H7 (cell line): ENCODE measurements at places on chromosomes 5 and 9.

DNA sequence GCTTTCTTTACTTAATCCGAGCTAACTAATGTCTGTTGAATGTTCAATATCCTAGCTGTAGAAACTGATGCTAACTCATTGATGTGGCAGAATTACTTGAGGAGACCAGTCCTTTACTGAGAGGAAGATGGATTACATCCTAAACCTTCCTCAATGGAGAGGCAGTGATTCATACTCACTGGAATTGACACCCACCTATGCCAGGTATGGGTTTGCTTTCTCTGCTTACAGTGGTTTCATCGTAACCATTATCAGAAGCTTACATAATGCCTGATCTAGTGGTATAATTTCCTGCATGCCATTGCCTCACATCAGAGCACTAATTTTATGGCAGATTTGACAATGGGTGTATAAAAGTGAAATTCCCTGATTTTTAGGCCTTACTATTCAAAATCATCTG is 384.7 kb downstream of the ANXA1 start:
- no peak for DNase-seq

DNA sequence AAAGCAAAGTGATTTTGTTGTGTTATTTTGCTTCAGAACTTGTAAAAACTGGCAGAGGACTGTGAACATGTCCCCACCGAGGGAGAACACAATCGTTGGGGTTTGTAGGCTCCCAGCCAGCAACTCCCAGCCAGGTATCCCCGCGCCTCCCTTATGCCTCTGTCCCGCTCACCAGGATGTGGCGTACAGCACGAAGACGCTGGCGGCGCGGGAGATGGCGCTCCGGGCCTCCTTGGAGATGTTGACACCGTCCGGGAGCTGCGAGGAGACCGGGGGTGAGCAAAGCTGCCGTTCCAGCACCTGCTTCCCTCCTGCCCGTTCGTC is 630 bp downstream of the POLE3 start:
- no peak for DNase-seq

- peak; percentile 13 for DNase-seq
Measured at GRCh38 chr5:123671042-123671441, 159.1 kb downstream of the CSNK1G3 start.

DNA sequence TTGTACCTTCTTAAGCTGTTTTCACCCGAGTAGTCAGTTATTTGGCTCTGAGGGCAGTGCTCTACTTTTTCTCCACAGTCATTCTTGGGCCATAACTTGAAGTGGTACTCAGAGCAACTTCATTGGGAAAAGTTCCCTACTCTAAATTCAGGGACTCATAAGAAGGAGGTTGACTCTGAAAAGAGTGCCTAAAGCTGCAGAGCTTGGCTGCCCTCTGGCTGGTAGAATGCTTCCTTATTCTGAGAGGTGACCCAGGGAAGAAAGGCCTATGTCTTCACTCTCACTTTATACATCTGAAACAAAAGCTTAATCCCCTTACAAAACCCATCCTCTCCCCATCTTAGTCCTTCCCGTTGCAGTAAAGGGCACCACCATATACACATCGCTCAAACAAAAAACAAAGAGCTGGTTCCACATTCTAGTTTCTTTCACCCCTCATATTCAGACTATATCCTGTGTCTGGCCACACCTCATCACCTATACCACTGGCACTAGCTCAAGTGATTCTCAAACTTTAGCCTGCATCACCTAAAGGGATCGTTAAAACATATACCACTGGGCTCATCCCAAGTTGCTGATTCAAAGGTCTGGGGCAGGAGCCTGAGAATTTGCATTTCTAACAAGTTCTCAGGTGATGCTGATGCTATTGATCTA is 7.9 kb downstream of the IGIP start:
- DNase-seq, result no peak

GRCh38 chr5:157463621-157464518 is 3.9 kb downstream of the NIPAL4 start:
- DNase-seq, result no peak

GRCh38 chr5:167708449-167708848 is 583.0 kb upstream of the WWC1 start:
- DNase-seq, result peak; percentile 42

GRCh38 chr9:2664174-2665065 is 42.8 kb downstream of the VLDLR start:
- no peak for DNase-seq

DNA sequence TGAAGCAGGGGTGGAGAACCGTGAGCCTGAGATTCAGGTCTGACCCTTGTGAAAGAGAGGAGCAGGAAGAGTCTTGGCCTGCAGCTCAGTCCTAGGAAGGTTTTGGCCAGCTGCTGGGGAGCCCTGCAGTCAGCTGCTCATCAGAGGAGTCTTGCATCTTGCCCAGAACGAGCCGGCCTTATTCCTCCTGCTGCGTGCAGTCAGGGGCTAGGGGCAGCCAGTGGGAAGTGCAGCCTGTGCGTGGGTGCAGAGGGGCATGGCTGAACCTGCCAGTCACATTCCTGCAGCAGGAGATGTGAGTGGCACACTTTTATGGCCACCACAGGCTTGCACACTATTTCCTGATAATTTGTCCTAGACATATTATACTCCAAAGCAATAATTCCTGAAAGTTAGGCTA is 278.7 kb downstream of the NPR3 start:
- no peak for DNase-seq

DNA sequence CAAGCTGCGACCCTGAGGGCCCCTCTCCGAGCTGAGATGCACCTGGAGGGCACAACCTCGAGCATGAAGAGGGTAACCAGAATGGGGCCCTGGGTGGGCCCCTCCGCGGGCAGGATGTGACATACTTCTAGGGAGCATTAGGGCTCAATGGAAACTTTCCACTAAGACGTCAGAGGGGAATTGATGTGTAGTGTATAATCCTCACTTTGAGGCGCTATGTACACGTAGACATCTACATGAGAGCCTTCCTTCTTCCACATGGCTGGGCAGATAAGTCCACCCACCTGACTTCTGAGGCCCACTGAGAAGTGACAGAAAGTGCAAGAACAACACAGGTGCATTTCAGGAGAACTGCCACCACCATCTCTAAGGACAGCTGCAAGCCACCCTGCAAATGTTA is 61.0 kb downstream of the DAP start:
- DNase-seq, result no peak

GRCh38 chr5:68245319-68245718 is 29.8 kb downstream of the PIK3R1 start:
- no peak for DNase-seq

- no peak for DNase-seq
Measured at GRCh38 chr5:102981957-102982635, 137.8 kb downstream of the GIN1 start.

DNA sequence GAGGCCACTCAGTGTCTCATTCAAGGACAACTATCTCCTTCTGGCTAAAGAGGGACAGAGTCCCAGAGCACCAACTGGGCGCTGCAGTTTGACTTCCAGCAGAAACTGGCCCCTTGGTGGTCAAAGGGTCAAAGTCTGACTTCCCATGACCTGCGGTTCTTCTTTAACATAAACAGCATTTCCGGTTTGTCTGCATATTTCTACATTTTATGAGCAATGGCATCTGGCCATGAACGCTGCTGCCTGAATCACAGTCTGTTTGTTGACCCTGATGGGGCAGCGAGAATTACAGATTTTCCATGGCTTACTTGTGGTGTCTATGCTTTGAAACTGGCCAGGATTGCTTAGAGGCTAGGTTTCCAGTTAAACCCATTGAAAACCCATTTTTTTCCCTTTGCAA is 1.3 kb downstream of the TNFSF15 start:
- DNase-seq, result no peak

DNA sequence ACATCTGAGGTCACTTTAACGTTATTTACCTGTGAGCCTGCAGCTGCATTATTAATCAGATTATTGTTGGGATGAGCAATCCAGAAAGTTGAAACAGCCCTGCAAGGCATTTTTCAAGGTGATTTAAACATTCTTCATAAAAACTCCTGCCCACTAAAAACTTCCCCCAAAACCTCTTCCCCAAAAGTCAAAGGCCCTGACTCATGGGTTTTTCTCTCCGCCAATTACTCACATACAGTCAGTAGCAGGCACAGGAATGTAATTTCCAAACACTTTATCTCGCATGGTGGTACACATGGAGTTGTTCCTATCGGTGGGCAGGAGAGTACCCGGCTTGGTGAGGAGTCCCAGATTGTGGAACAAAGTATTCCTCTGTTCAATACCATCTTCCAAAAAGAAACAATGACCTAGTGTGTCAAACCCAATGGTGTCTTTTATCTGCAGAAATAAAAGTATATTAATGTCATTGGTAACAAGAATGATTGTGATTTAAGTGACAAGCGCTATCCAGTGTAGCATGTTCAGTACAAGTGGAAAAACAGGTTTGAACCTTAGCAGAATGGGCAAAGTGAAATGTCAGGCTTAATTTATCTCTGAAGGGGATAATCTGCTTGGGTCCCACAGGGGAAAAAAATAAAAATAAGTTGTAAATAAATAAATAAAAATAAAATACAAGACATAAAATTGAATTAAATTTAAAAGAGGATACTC is 38.3 kb downstream of the CEMIP2 start:
- DNase-seq, result no peak

DNA sequence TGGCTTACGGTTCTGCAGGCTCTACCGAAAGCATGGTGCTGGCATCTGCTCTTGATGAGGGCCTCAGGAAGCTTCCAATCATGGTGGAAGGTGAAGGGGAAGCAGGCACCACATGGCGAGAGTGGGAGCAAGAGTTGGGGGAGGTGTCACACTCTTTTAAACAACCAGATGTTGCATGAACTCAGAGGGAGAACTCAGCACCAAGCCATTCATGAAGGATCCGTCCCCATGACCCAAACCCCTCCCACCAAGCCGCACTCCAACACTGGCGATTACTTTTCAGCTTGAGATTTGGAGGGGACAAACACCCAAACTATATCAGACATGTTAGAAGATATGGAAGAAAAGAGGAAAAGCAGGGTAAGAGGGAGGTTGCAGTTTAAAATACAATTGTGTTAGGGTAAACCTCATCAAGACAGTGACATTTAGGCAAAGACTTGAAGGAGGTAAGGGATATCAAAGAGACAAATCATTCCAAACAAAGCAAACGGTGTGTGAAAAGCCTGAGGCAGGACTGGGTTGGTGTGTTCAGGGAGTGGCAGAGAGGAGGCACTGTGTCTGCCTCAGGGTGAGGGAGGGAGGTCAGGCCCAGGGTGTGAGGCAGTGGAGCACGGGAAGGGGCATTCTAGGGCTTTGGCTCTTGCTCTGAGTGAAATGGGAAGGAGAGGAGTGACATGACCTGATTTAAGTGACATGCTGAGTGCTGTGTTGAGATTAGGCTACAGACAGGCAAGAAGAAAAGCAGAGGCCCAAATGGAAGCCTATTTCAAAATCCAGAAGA is 80.9 kb downstream of the SREK1 start:
- DNase-seq, result no peak

DNA sequence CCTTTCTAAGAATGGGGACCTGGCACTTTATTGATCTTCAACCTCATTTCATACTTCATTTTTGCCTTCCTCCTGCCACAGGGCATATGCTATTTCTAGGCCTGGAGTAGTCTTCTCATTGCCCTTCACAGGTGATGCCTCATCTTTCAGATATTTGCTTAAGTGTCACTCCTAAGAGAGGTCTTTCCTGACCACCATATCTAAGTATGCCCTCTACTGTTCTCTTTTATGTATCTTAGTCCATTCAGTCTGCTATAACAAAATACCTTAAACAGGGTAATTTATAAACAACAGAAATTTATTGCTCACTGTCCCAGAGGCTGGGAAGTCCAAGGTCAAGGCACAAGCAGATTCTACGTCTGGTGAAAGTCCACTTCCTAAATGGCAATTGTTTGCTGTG is 99.1 kb downstream of the ADAMTS6 start:
- no peak for DNase-seq

DNA sequence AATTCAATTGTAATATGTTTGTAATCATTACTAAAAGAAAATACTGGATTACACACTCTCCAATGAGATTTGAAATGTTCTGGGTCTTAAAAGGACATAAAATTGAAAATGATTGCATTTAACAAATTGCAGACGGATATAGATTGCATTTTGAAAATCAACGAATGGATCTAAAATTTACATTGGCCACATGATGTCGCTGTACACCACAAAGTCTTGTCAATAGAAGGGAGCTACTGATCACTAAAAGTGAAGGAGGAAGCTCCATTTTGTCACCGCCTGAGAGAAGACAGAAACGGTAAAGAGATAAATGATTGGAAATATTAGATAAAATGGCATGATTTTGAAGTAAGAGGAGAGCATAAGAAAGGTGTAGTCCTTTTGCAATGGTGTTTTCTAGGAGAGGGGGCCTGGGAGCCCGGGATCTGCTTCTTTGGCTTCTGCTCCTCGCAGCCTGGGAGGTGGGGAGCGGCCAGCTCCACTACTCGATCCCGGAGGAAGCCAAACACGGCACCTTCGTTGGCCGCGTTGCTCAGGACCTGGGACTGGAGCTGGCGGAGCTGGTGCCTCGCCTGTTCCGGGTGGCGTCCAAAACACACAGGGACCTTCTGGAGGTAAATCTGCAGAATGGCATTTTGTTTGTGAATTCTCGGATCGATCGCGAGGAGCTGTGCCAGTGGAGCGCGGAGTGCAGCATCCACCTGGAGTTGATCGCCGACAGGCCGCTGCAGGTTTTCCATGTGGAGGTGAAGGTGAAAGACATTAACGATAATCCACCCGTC is at the start of gene PCDHA1:
Gene PCDHA1, plus strand, starts transcription at position 236 of the 782 bp plus-strand sequence.
- no peak for DNase-seq

GRCh38 chr5:56475689-56476486 is 242.8 kb upstream of the ANKRD55 start:
- DNase-seq, result no peak

GRCh38 chr5:32559411-32559810 is 25.9 kb upstream of the SUB1 start:
- no peak for DNase-seq

GRCh38 chr5:110342683-110343082 is 383.8 kb downstream of the TMEM232 start:
- no peak for DNase-seq

DNA sequence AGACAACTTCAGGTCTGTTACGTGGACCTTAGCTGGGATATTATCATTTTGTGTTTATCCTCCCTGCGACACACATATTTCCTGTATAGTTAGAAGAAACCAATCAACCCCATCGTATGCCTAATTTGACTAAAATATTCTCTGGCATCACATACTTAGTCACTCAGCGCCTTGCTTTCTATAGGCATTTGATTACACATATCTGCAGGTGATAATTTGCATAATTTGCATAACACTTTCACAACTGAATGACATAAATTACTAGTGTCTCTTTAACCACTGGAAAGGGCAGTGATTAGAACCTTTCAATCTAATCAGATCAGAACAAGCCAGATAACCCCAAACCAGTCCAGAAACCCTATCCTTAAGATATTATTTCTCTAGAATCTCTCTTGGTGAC is 390.2 kb downstream of the TLR4 start:
- DNase-seq, result no peak

GRCh38 chr5:128263357-128263756 is 179.8 kb downstream of the SLC12A2 start:
- no peak for DNase-seq
